ENCODE measurements at places on chromosomes 4 and X.

DNA sequence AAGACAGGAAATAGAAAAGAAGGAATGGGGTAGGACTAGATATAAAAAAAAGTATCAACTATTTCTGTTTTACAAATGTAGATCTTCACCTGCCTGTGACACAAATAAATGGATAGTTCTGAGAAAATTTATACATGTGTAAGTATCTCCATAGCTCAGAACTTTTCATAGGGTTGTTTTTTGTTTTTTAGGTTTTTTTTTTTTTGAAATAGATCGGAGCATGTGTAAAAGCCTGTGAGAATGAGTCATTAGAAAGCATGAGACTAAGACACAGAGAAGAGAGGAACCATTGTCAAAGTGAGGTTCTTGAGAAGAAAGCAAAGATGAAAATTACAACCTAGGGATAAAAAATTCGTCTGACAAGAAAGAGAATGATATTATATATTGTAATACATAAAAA is 481.6 kb downstream of the PABPC4L start:
- DNase-seq, result no peak

GRCh38 chr4:151641167-151641566 is 119.6 kb downstream of the GATB start:
- DNase-seq, result no peak

DNA sequence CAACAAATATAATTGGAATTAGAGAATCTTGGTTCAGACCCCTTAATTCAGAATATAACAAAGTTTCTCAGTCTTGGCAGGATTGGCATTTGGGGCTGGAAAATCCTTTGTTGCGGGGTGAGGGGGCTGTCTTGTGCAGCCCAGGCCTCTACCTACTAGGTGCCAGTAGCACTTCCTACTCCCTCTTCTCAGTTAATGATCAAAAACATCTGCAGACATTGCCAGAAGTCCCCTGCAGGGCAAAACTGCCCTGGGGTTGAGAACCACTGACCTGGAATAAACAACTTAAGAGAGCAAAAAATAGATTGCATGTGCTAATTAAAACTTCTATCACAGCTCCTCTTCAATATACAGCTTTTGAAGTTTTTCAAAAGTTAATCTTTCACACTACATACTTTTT is 36.7 kb upstream of the CXorf38 start:
- DNase-seq, result no peak

DNA sequence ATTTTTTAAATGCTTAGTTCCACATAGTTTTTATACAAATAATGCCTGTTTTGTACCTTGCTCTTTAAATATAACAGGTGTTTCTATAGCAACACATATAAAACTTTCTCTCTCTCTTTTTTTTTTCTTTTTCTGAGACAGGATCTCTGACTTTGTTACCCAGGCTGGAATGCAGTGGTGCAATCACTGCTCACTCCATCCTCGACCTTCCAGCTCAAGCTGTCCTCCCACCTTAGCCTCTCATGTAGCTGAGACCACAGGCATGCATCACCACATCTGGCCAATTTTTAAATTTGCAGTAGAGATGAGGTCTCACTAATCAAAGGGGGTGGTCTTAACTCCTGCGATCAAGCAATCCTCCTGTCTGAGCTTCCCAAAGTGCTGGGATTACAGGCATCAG is 18.3 kb upstream of the SULT1E1 start:
- no peak for DNase-seq

- no peak for DNase-seq
Observed at GRCh38 chr4:90165883-90166282, 38.7 kb downstream of the CCSER1 start.

- no peak for DNase-seq
Observed at GRCh38 chr4:71732706-71733105, 51.2 kb downstream of the GC start.

GRCh38 chrX:130831347-130831722 is 71.7 kb downstream of the ENOX2 start:
- no peak for DNase-seq

DNA sequence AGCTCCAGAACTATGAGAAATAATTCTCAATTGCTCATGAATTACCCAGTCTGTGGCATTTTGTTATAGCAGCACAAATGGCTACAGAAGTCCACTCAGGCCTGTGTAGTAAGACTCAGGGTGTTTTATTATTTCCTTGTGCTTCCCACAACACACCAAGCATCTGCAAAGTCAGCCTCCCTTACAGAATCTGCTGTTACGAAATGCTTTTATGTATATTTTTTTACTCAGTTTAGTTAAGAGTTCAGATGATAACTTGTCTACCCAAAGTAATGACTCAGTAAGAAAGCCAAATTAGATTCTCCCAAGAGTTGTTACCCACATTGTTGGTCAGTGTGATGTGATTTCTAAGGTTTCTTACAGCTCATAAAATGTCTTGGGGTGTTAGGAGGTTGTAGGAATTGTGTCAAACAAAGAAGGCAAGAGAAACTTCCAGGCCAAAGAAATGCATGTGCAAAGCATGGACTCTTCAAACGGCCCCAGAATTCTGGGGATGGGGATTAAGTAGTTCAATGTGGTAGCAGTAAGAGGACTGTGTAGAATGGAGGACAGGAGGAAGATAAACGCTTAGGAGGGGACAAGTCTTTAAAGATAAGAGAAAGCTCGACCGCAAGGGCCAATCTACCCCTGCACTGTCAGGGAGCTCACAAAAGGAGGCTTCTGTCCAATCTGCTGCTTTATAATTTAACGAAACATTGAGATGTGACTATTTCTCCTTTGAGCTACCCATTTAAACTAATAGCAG is 35.4 kb upstream of the TMEM184C start:
- no peak for DNase-seq

- DNase-seq, result no peak
Observed at GRCh38 chr4:17964576-17964975, 57.0 kb downstream of the LCORL start.

GRCh38 chr4:169063441-169063840 is 53.4 kb upstream of the CBR4 start:
- no peak for DNase-seq

- DNase-seq, result peak; percentile 12
Observed at GRCh38 chr4:119299741-119300100, 22.2 kb downstream of the FABP2 start.

- no peak for DNase-seq
Observed at GRCh38 chrX:125175991-125176584, 143.6 kb upstream of the TEX13C start.

DNA sequence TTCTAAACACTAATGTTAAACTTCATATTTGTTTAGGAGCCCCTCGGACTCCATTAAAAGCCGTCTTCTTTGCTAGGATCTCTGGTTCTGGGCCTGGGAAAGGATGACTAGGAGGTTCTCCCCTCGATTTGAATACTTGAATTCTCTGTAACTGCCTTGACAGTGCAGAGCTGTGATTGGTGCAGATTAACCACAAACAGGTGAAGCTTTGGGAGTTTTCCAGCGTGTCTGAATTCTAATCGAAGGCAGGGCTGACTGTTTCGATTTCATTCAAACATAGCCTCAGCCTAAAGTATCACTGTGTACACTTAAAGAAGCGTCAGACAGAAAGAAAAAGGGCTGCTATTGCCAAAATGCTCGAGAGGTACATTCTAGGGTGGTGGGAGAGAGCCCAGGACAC is 29.0 kb downstream of the TFDP3 start:
- no peak for DNase-seq

- no peak for DNase-seq
Observed at GRCh38 chrX:100418556-100418955, 8.5 kb upstream of the PCDH19 start.

DNA sequence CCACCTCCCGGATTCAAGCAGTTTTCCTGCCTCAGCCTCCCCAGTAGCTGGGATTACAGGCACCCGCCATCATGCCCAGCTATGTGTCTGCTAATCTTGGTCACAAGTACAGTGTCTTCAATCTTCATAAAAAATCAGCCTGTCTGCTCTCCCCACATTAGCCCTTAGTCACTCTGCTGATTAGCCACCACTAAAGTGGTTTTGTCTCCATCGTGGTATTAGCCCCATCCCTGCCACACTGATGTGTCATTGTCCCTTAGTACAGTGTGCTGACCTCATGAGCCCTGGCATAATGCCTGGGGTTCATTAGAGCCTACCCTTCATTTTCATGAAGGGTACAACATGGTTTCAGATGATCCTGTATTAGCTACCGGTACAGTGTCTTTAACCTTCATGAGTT is 49.9 kb downstream of the ZNF157 start:
- DNase-seq, result no peak

GRCh38 chr4:112141366-112142138 is 3.7 kb upstream of the FAM241A start:
- DNase-seq, result no peak

DNA sequence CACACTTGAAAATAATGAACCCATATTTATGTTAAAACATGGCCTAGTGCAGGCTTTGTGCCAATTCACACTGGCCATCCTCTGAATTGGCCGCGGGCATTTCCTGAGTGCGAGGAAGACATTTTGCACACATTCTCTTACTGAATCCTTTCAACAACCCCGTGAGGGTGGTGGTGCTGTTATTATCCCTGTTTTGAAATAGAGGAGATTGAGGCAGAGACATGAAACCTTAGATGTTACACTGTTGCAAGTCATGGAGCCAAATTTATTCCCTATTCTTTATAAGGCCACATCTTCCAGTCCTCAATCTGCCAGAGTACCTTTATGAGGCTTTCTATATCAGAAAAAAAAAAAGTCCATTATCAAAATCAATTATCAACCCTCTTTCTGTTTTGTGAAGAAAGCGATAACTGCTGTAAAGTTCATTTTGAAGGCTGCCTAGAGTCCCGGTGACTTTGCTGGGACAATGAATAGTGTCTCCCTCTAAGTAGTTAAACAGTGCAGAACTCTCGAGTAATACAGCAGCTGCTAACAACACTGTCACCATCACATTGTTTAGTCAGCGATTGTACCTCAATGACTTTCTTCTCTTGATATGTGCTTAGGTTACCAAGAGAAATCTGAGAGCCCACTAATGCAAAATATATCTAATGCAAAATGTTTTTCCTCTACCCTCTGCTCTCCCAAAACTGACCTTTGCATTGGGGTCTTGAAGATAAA is 242.3 kb upstream of the PPARGC1A start:
- no peak for DNase-seq

DNA sequence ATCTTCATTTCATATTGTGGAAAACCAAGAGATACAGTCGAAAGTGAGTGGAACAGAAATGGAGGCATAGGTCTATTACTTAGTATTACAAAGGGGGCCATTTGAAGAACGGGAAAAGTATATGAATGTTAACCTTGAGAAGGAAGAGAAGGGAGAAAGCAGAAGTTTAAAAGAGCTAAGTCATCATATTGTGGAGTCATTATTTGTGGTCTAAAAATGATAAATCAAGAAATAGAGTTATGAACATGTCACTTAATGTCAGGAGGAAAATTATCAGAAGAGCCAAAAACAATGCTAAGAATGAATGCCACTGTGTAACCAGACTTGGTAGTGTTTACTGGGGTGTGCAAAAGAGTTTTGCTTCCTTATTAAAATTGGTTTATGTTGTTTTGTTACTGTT is 589.5 kb upstream of the LCORL start:
- DNase-seq, result no peak

DNA sequence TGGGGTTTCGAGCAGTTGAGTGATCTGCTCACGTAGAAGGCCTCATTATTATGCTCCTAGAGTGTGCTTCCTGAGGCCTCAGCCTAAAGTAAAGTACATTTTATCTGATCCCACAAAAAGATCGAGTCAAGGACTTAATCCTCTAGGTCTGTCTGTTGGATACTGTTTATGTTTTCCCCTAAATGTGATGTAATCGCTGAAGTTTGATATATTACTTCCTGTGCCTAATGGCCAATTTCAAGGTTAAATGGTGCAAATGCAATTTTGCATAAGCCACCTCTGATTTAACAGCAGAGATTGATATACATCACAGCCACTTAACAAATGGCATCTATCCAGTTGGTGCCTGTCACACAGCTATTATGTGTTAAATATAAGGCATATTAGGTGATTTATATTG is 19.4 kb upstream of the SERTM2 start:
- no peak for DNase-seq

DNA sequence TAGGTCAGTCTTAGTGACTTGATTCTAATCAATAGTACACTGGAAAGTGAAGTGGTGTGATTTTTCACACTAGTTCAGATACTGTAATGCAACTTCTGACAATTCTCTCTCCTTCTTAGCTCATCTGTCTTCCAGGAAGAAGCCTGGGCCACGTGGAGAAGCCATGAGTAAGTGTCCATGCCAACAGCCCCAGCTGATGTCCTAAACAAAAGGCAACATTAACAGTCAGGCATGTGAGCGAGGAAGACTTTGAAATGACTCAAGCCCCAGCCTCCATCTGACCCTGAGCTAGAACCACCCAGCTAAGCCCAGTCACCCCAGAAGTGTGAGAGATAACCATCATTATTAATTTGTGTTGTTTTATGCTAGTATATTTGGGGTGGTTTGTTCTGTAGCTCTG is 115.7 kb upstream of the MAGEB16 start:
- DNase-seq, result no peak

GRCh38 chr4:113576947-113577678 is 184.4 kb downstream of the CAMK2D start:
- DNase-seq, result no peak

DNA sequence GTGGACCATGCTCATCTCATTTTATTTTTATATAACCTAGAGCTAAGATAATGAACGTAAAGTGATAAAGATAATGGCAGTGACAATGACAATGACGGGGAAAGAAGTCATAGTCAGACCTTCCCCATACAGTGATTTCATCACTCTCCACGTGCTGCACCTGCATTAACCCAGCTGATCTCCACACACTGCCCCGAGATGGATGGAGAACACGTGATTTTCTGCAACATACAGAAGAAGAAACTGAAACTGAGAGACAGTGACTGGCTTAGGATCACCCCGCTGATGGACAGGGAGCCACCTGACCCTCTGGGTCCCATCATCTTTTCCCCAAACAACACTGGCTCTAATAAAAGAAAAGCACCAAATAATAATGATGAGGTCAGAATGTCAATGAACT is 22.0 kb downstream of the EVC2 start:
- DNase-seq, result no peak

DNA sequence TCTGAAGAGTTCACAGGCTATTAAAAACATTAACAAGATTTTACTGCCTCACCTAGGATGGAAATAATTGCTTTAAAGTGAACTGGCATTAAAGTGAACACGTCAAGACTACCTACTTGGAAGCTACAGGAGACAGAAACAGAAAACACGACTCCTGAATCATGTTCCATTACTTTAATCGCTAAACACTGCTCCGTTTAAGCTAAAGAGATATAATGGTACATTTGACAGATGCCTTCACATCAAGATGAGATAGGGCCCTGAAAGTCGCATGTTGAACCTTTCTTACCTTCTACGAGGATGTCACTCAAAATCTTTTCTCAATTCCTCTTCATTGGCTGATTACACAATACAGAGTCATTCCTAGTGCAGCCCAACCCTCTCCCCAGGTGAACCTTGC is 206.3 kb upstream of the GATB start:
- no peak for DNase-seq

- DNase-seq, result no peak
Observed at GRCh38 chr4:168654848-168655174, 158.0 kb downstream of the PALLD start.

DNA sequence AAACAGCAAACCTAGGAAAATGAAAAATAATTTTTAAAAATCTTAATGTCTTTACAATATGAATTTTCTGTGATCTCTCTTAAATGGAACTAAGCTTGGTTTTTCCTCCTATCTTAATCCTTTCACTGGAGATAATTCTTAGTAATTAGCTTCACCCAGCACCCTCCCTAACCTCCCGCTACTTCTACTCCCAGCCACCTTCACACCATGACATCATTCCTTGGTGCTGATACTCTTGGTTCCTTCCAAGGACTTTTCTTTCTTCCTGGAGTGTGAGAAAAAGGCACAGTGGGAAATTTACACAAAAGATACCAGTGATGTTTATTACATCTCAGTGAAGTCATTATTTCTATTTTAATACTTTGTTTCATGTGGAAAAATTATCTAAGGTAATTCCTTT is 163.6 kb upstream of the PLAC1 start:
- no peak for DNase-seq

All from GM12892 (cell line).